Activated gamma-delta T cell (primary cell): ENCODE measurements at places on chromosomes 1 and 21.

GRCh38 chr1:23897083-23897482, 16.1 kb downstream of the CNR2 start:
- no peak for DNase-seq

DNA sequence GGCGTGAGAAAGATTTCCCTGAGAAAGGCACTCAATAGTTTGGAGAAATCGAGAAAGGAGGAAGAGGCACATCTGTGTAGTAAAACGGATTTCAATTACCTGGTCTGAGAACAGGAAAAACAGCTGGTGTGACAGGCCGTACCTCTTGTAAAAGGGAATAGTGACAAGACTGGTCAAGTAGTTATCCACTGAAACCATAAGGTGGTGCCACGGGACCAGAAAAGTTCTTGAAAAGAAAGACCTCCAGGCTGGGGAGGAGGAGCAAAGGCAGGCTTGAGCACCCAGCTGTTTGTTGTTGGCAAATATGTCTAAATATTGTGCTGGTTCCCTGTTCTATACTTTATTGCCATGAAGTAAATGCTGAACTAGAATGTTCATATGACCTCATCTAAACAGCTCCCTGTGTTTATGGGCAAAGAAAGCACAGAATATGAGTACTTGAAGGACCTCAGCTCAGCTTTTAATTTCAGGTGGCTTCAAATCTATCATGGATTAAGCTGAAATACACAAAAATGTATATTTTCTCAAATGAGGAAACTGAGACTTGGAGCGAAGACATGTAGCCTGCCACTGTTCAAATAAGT, 4.0 kb downstream of the HAO2 start:
- no peak for DNase-seq

- DNase-seq: no peak
Measured at GRCh38 chr1:68359045-68359444, 90.7 kb downstream of the RPE65 start.

GRCh38 chr1:4515727-4516289, 138.6 kb upstream of the AJAP1 start:
- no peak for DNase-seq

DNA sequence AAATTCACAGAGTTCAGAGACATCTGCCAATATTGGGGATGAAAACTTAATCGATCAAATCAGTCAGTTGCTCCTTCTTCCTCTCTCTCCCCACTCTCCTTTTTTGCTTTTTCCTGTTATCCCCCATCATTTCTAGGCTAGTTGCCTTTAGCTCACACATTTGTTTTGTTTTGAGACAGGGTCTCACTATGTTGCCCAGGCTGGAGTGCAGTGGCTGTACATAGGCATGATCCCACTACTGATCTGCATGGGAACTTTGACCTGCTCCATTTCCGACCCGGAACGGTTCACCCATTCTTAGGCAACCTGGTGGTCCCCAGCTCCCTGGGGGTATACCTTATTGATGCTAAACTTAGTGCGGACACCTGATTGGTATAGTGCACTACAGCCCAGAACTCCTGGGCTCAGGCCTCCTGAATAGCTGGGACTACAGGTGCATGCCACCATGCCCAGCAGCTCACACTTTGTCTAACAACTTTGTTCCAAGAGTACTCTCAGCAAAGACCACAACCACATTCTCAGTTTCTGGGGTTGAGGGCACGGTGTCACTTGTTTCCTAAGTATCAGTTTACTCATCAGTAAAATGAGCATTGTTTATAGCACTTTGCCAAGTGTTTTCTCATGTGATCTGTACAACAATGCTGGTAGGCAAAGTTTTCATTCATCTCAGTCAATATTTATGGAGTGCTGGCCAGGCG, 6.7 kb upstream of the ELOA start:
- no peak for DNase-seq

GRCh38 chr1:155938220-155938627, 3.2 kb upstream of the RXFP4 start:
- no peak for DNase-seq

- no peak for DNase-seq
Measured at GRCh38 chr1:113792986-113793385, 19.3 kb downstream of the RSBN1 start.

DNA sequence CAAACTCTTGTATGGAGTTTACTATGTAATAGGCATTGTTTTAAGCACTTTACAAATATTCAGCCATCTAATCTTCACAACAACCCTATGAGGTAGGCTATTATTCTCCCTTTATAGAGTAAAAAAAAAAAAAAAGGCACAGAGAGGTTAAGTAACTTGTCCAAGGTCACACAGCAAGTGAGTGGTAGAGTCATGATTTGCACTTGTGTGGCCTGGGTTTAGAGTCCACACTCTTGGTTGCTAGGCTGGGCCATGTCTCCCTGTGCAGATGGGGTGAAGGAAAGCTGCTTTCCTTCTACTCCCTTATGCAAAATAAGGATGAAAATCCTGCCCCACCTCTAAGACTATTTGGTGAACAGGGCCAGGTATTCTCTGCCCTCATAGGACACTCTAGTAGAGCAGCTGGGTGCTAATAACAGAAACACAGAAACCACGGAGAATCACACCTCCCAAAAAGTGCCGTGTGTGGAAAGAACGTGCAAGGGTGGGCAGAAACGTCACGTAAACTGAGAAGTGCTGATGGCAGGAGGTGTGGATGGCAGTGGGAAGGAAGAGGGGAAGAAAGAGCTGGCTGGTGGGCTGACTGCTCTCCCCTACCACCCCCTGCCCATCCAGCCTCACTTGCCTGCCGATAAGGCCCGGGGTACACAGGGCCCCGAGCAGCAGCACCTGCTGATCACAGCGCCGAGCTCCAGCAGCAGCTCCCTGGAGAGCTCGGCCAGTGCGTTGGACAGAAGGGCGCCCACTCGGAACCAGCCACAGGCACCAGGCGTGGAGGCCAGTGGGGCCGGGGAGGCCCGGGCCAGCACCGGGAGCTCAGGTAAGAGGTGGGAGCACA, 28.3 kb upstream of the VPS13D start:
- no peak for DNase-seq

DNA sequence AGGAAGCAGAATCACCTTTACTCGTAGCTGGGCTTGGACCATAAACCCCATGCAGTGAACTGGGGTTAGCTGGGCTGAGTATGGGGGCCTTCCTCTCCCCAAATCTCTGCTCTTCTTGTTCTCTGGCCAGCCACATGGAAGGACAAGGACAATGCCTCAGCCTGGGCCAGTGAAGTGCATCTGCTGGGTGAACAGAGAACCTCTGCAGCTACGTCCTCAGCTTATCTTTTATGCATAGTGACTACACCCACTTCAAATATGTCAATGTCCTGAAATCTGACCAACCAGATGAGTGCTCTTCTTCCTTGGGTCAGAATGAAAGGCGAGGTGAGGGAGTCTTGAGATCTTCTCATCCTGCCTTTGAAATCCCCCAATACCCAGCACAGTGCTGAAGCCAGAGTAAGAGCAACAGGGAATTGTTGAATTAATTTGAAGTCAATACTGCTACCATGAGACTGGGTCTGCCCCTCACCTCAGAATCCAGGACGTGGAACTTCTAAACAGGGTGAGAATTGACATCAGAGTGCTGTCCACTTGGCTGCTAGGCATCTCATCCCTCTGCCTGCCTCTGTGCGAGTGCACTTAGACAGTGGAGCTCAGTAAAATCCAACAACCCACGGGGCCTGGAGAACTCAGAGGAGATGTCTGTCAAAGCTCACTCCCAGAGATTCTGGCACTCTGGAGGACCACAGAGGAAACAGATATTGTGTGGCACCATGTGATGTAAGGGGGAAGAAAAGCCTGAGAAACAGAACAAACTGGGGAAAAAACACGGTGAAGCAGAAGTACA, 99.0 kb downstream of the IER5 start:
- no peak for DNase-seq

GRCh38 chr1:74835051-74835450, 102.1 kb downstream of the TYW3 start:
- DNase-seq: no peak

DNA sequence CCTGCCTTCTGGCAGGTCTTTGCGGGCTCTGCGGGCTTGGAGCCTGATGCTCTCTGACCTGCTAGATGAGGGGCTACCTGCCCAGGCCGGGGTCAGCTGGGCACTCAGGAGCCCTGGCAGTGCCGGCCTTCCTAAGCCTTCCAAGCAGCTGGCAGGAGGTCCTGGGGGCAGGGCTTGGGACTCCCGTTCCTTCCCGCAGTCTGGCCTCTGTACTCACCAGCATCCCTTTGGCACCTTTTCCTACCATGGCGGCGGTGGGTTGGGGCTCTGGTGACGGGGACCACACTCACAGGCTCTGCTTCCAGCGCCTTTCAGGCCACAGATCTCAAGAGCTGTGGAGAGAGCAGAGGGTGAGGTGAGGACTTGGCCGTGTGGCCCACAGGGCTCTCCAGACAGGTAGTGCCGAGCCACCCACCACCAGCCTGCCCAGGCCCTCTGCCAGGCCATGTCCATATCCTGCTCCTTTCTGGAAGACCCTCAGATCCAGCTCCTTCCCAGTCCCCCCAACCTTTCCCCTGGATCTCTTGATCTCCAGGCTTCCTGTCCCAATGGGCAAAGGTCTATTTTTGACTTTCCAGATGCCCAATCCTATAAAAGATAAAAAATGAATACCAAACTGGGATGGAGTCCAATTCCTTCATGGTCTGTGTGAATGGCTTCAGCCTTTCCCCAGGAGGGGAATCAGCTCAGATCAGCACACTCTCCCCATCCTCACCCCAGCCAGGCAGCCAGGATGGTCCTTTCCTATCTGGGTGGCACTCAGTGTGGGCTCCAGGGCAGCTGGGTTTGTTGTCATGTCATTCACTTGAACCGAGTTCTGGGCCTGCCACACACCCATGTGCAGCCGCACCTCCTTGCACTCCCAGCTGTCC, 7.0 kb downstream of the SLC6A9 start:
- DNase-seq: no peak

DNA sequence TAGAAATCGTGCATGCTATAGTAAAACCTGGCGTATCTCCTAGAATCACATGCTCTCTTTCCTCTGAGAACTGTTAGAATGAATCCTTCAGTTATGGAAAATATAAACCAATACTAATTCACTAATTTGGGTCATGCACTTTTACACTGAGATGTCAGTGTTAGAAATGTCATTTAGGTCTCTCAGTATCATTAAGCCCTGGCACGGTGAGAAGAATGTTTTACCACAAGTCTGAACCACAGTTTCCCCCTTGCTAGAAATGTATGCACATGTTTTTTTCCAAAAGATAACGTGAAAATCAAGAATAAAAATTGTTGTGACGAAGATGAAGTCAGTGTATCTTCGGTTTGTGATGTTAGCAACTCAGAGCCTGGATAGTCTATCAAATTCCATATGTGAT, 1062.7 kb upstream of the NCAM2 start:
- no peak for DNase-seq

- DNase-seq: no peak
Measured at GRCh38 chr1:224623743-224624333, 7.7 kb downstream of the CNIH3 start.

GRCh38 chr1:154407198-154408091, 2.3 kb downstream of the IL6R start:
- no peak for DNase-seq

GRCh38 chr1:95034506-95034905, 38.2 kb downstream of the ALG14 start:
- no peak for DNase-seq

- DNase-seq: no peak
Measured at GRCh38 chr1:98669355-98670296, 8.1 kb downstream of the SNX7 start.

GRCh38 chr1:24606621-24607020, 36.5 kb upstream of the SRRM1 start:
- DNase-seq: no peak

GRCh38 chr21:29406385-29406784, 107.7 kb downstream of the BACH1 start:
- no peak for DNase-seq

DNA sequence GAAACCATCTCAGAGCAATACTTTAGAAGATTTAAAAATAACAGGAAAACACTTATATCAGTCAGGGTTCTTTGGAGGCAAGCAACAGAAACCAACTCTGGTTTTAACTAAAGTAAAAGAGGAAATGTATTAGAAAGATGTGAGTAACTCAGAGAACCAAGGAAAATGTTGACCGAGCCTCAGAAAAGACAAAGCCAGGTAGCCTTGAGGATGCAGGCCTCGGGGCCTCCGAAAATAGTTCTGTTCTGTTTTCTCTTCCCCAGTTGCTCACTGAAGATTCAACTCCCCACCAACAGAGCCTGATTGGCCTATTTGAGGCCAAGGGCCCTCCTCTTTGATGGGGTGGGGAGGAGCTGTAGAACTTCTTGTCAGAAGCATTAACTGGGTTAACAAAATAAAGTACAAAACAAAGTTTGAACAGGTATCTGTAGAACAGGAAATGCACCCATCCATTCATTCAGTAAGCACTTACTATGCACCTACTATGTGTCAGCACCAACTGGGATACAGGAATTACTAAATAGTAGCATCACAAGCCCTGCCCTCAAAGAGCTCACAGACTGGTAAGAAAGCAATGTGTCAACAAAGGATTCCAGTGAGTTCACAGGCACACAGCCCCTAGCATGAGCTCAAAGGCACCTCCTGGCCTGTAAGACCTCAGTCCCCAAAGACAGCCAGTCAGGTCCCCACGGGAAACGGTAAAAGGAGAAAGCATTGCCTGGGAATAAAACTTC, 12.6 kb downstream of the SLAMF8 start:
- DNase-seq: no peak

- DNase-seq: no peak
Measured at GRCh38 chr1:39470040-39470439, 21.4 kb upstream of the BMP8A start.

- DNase-seq: no peak
Measured at GRCh38 chr1:162011337-162012012, 12.2 kb downstream of the OLFML2B start.

- no peak for DNase-seq
Measured at GRCh38 chr1:85836736-85837135, 128.5 kb upstream of the ZNHIT6 start.

- no peak for DNase-seq
Measured at GRCh38 chr1:58829866-58830265, 46.0 kb upstream of the JUN start.

DNA sequence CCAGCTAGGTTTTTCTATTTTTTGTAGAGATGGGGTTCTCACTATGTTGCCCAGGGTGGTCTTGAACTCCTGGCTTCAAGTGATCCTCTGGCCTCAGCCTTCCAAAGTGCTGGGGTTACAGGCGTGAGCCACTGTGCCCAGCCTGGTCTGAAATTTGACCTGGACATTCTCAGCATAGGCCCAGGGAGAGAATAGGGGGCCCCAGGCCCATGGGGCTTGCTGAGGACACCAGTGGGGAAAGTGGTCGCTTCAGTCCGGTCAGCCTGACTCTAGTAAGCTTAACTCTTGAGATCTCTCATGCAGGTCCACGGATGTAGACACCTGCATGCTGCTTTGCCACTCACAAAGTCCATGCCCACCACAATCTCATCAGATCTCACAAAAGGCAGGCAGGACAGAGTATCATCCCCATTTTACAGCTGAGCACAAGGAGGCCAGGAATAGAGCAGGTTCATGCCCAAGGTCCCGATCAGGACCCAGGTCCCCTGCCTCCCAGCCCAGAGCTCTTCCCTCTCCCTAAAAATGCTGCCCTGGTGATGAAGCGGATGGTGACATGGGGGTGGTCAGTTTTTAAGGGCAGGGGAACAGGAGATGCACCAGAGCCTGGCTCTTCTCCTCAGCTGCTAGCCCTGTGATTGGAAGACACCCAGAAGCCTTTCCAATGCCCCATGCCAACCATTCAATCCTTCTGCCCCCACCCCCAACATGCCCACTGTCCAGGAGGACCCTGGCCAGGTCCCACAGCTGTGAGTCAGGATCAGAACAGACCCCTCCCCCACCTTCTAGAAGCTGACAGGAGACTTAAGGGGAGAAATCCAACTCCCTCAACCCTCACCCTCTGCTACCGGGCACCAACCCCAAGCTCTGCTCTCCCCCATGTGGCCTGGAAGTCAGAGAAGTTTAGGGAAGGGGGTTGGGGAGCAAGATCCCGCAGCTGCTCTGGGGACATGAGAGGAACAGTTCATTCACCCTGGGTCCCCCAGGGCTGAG, 1.8 kb downstream of the FHL3 start:
- DNase-seq: no peak
